Suppressor macrophage (primary cell): ENCODE measurements at places on chromosomes 16 and 17.

- DNase-seq, result no peak
Measured at GRCh38 chr16:48895142-48895541, 285.2 kb upstream of the N4BP1 start.

- DNase-seq, result peak; percentile 91
Measured at GRCh38 chr17:9239793-9240658, 218.7 kb downstream of the NTN1 start.

- no peak for DNase-seq
Measured at GRCh38 chr17:82974136-82974952, 105.1 kb upstream of the METRNL start.

- DNase-seq, result no peak
Measured at GRCh38 chr17:79778504-79779083, 646 bp downstream of the CBX2 start.

- DNase-seq, result no peak
Measured at GRCh38 chr17:19271780-19272357, 34.7 kb downstream of the EPN2 start.

- DNase-seq, result no peak
Measured at GRCh38 chr17:34902831-34903547, 58.3 kb downstream of the CCT6B start.

DNA sequence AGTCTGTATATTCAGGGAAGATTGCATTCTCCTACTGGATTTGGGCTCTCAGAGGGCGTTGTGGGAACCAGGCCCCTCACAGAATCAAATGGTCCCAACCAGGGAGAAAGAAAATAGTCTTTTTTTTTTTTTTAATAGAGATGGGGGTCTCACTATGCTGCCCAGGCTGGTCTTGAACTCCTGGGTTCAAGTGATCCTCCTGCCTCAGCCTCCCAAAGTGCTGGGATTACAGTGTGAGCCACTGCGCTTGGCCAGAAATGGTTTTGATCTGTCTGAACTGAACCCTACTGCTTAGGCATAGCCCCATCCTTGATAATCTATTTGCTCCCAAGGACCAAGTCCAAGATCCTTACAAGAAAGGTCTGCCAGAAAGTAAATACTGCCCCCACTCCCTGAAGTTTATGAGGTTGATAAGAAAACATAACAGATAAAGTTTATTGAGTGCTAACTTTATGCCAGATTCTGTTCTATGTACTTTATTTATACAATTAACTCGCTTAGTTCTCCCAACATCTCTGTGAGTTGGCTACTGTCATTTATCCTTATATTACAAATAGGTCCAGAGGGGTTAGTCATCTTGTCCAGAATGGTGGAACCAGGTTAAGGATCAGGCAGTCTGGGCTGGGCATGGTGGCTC lies 13.5 kb downstream of the G6PC1 start:
- no peak for DNase-seq

- no peak for DNase-seq
Measured at GRCh38 chr17:61451538-61452300, 503 bp upstream of the TBX4 start.

DNA sequence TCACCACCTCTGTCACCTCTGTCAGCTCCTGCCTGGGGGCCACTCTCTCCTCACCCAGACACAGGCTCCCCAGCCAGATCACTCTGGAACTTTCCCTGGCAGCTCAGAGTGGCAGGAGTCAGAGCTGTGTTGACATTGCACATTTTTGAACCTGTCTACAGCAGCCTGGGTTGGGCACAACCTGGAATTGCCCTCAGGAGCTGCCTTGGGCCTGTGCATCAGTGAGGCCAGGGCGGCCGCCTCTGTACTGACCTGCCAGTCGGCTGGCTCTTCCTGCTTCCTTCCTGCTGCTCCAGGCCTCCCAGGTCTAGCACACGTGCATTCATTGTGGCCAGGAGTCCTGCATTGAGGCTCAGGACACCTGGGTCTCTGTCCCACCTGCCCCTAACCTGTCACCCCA lies 14.2 kb upstream of the TMEM11 start:
- DNase-seq, result no peak

- no peak for DNase-seq
Measured at GRCh38 chr16:35794896-35795295, 2335.5 kb downstream of the TP53TG3F start.

- DNase-seq, result no peak
Measured at GRCh38 chr16:57299009-57299718, 14.7 kb upstream of the PLLP start.
